ENCODE measurements at places on chromosomes 3 and 15. TPM values are rescaled to one million over a fixed set of nuclear protein-coding genes. Genes with fewer than 3 reads are reported as not detected.

Gene OXTR
- polyA plus RNA-seq = 58.7 TPM

Gene GRK7
- not detected for polyA plus RNA-seq

Gene ZCWPW2
- 0.76 TPM for polyA plus RNA-seq

Gene CGNL1
- 0.25 TPM for polyA plus RNA-seq

Gene DUSP7
- polyA plus RNA-seq = 17.8 TPM

Gene CCDC191
- 1.7 TPM for polyA plus RNA-seq

Gene CCDC13
- polyA plus RNA-seq = 0.20 TPM

Gene LDHAL6B
- not detected for polyA plus RNA-seq

Gene PLXNA1
- polyA plus RNA-seq = 30.8 TPM

Gene SCG5
- 44.4 TPM for polyA plus RNA-seq

Gene INAFM2
- 10.4 TPM for polyA plus RNA-seq

Gene ZIC4
- not detected for polyA plus RNA-seq

Gene MINAR1
- polyA plus RNA-seq = 0.76 TPM

All from AG04450 (cell line).